Astrocyte of the cerebellum (primary cell): ENCODE measurements at places on chromosomes 6 and 20.

- DNase-seq, result no peak
Observed at GRCh38 chr6:42533794-42534193, 30.0 kb upstream of the UBR2 start.

- no peak for DNase-seq
Observed at GRCh38 chr6:56686429-56686828, 43.7 kb upstream of the DST start.

DNA sequence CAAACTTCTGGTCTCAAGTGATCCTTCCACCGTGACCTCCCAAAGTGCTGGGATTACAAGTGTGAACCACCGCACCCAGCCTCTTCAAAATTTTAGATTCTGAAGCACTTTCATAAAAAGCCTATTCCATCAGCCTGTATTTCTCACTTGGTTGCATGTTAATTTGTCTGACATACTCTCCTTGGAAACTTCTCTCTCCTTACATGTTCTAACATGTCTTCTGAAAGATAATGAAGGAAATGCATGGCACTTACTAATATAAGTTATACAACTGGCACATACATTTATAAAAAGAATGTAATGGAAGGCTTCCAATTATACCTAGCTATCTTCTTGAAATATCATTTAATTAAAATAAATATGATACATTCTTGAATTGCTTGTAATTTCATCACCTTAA is 597.5 kb downstream of the TBC1D32 start:
- DNase-seq, result no peak

- no peak for DNase-seq
Observed at GRCh38 chr6:48563433-48563832, 452.4 kb upstream of the PTCHD4 start.

DNA sequence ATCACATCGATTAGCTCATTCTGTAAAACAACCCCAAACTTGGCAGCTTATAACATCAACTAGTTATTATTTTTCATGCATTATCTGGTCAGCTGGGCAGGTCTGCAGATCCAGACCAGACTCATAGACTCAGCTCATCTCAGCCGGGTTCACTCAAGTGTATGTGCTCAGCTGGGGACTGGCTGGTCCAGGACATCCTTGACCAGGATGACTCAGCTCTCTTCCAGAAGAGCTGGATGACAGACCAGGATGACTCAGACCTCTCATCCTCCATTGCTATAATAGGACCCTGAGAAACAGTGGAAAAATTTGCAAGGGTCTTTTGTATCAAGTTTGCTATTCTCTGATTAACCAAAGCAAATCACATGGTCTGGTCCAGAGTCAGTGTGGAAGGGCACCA is 312.5 kb upstream of the PLCB4 start:
- DNase-seq, result peak; percentile 52

DNA sequence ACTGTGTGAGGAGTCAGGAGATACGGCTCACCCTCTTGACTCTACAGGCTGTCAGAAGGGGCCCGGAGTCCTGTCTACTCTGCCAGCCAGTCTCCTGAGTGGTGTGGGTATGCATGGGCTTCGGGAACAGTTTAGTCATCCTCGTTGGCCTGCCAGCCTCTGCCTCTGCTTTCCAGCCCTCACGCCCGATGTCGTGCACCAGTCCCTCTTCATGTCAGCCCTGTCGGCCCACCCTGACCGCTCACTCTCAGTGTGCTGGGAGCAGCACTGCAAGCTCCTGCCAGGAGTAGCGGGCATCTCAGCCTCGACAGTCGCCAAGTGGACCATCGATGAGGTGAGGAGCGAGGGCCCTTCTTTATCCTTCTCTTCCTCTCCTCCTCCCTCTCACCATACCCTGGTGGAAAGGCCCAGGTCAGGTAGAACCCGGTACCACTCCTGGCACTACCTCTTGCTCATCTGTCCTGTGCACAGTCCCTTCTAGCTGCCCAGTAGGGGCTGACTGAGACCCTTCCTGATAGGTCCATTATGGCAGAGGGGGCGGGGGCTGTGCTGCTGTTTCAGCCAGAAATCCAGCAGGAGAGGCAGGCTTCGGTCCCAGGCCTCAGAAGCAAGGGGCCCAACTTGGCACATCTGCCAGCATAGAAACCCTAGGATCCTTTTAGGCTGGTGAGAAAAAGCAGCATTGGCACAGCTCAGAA is 18.7 kb upstream of the SGK2 start:
- no peak for DNase-seq

DNA sequence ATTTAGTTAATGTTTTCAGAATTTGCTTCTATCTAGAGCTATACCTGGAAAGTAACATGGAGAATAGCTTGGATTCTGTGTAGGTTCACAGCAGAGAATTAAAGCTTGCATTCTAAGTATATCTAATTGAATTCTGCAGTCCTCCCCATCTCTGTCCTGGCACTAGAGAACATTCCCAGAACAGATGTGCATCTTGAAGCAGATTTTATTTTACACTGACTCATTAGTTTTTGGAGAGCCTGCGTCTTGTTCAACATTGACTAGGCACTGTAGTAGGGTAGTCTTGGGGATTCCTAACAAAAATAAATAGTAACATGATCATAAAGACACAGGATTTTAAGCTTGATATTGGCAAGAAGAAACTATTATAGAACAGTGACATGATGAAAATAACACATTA is 36.2 kb upstream of the BAG2 start:
- DNase-seq, result no peak
